ENCODE measurements at places on chromosomes 6 and 20.

GRCh38 chr6:25233226-25233625 lies 45.9 kb upstream of the CARMIL1 start:
- no peak for DNase-seq

- DNase-seq = no peak
Measured at GRCh38 chr6:56714273-56714672, 71.6 kb upstream of the DST start.

DNA sequence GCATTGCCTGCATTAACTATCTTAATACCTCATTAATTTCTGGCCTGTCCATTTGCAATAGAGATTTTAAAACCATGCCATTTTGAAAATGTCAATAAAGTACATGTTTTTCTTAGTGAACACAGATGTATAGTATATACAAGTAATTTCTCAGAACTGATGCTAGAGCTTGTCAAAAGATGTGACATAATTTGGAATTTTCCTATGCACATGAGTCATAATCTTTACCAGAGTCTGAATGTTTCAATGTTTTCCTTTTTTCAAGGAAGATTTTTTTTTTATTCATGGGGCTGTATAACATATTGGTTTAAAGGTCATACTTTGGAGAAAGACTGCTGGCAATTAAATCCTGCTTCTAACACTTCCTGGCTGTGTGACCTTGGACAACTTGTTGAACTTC lies 1347.5 kb upstream of the ADGRB3 start:
- DNase-seq = no peak

GRCh38 chr20:64082820-64083377 lies 1.3 kb downstream of the LKAAEAR1 start:
- no peak for DNase-seq

All from stimulated activated CD8-positive, alpha-beta memory T cell treated with anti-CD3 and anti-CD28 coated beads, Interleukin-7, amount 100 ng/mL, for 24 hours (primary cell).